Left renal pelvis (tissue), 4 donors: ENCODE measurements at places on chromosomes 6 and 20.

DNA sequence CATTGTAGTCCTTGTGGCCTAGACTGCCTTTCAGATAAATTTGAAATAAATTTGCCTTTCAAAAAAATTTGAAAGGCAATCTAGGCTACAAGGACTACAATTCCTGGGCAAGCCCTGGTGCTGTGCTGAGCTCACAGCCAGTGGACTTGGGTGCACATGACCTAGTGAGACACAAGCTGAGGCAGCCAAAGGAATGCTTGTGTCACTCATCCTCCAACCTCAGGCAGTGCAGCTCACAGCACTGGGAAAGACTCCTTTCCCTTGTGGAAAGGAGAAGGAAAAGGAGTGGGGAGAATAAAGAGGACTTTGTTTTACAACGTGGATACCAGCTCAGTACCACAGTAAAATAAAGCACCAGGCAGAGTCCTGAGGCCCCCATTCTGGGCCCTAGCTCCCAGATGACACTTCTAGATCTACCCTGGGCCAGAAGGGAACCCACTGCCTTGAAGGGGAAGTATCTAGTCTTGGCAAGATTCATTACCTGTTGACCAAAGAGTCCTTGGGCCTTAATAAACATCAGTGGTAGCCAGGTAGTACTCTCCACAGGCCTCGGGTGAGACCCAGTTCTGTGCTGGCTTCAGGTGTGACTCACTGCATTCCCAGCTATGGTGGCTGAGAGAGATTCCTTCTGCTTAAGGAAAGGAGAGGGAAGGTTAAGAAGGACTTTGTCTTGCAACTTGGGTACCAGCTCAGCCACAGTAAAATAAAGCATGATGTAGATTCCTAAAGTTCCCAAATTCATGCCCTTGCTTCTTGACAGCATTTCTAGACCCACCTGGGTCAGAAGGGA, 659.7 kb upstream of the FLRT3 start:
- no peak for DNase-seq

GRCh38 chr6:24513602-24514001, 18.8 kb downstream of the ALDH5A1 start:
- no peak for DNase-seq

- no peak for DNase-seq
Measured at GRCh38 chr6:148831531-148831930, 84.7 kb downstream of the UST start.

DNA sequence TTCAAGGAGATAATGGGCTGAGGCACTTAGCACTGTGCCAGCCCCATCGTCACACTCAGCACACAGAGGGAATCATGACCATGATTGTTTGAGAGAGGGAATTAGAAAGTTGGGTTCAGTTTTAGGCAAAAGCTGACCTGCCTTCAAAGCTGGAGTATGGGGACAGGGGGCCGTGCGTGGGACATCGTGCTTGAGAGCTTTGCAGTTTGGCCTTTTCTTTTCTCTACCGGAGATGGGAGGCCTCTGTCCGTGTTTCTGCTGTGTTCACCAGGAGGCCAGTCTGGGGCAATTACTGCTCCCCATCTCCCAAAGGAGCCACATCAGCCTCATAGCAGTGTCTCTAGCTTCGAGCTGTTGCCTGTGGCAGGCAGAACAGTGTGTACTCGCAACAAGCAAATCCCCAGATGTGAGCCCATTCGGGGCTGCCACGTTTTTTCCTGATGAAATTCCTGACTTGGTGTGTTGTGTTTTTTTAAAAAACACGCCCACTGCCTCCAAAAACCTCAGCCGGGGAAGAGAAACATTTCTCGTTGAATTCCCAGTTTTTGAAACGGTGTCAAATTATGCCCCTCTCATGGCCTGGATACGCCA, 20.2 kb downstream of the EYA2 start:
- DNase-seq, result no peak

DNA sequence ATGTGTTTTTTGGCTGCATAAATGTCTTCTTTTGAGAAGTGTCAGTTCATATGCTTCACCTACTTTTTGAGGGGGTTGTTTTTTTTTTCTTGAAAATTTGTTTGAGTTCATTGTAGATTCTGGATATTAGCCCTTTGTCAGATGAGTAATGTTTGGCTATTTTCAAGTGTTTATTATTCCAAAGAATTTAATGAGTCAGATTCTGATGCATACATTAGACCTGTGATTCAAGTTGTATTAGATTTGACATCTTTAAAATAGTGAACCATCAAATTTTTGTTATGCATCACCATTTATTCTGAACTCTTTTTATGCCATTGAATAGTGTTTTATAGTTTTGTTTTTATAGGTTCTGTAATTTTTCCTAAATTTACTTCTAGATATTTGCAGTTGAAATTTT, 319.3 kb downstream of the PKHD1 start:
- no peak for DNase-seq

DNA sequence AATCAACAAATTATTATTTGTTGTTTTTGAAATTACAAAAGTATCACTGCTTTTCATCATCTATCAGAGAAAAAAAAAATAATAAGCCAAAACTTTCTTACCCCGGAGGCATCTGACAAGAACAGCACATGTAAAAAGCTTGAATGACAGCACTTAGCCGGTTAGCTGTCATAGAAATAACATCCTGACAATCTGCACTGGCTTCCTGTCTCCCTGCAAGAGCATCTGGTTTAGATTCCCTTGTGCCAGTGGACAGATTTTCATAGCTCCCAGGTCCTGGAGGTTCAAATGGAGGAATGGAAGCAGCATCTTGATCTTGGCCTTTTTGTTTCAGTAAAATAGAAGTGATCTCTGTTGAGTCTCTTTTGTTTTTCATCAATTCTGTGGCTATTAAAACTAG, 74.8 kb downstream of the HACE1 start:
- DNase-seq, result no peak

GRCh38 chr6:7933794-7934193, 23.2 kb upstream of the TXNDC5 start:
- DNase-seq, result no peak
